ENCODE measurements at places on chromosomes 4 and X.

- DNase-seq: no peak
Observed at GRCh38 chr4:14716691-14717090, 285.6 kb upstream of the CPEB2 start.

- no peak for DNase-seq
Observed at GRCh38 chrX:141714680-141715079, 16.1 kb upstream of the SPANXD start.

- no peak for DNase-seq
Observed at GRCh38 chr4:173506597-173507211, 23.3 kb downstream of the HAND2 start.

- DNase-seq: no peak
Observed at GRCh38 chr4:89837993-89838390, 1.0 kb upstream of the SNCA start.

DNA sequence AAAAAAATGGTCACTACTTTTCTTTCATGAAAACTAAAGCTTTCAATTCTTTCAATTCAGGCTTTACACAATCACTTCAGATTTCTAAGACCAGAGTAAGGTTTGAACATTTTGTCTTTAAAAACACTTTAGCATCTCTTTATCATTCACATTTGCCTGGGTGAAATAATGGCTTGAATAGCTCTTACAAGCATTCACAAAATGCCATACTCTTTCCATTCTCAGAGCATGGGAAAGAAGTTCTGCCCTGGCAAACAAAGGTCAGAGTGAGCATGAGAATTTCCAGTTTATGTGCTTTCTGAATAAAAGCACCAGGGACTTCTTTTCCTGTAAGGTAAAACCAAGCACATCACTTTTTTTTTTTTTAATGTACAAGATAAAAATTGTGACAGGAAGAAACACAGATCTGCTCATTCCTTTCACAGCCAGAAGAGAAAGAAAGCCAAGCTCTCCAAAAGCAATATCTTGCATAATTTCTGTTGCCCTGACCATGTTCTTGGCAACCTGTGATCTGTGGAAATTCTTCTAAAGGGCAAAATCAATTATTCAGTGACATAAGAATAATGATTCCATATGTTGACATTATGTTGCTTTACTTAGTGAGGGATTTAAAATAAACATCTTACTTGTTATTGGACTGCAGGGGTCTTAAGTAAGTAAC is 64.8 kb downstream of the CD40LG start:
- DNase-seq: no peak

- no peak for DNase-seq
Observed at GRCh38 chr4:128394778-128395177, 107.2 kb upstream of the PGRMC2 start.

GRCh38 chr4:162170509-162170908 is 6.7 kb upstream of the FSTL5 start:
- DNase-seq: no peak

DNA sequence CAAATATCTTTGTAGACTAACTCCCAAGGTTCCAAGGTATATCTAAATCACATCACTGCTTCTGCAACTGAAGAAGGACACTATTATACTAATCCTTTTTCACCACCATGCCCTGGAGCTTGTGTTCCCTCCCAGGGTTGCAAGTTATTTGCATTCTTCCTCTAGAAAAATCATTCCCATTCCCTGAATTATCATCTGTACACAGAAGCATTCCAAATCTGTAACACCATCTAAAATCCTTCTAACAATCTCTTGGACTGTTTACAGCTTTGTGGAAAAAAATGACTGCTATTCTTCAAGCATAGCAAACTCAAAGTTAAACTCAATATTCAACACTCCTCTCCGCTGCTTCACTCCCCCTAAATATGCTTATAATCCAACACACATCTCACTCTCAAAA is 1570.8 kb upstream of the ADGRL3 start:
- DNase-seq: no peak

DNA sequence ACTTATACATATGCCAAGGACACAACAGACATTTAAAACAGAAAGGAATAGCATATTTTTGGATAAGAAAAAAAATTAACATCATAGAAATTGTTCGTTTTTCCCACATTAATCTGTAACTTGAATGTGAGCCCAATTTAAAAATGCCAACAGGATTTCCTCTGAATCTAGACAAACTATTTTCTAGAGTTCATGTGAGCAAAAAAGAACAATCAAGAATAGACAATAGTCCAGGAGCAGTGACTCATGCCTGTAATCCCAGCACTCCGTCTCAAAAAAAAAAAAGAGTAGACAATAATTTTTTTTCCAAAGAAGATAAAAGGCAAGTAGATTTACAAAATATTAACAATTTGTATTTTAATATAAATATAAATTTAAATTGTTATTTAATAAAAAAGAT is 73.7 kb upstream of the DUSP21 start:
- DNase-seq: no peak

DNA sequence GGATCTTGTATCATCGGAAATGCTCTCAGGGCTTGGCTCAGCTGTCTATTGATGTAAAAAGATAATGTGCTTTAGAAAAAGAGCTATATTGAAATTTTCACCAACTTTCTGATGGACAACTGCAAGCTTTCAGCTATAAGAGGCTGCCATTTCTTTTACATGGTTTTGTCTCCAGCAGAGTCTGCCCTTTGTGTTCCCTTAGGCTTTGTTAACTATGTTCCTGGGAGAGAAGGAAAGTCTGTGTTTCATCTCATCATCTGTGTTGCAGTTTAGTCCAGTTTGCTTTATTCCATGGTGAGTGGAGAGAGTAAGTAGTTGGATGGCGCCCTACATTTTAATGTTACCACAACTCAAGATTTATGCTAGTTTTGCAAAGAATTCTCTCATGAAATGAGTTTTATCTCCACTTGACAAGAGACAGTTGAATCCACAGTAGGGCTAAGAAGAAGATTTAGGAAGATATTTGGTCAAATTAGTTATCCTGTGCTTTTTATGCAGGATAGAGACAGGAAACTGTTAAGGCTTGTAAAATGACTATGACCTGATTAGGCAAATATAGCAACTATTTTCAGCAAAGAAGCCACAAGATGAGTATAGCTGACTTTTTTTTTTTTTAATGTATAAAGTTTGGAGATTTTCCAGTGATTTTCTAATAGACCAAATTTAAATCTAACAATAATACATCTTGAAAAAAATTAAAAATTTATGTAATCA is 16.5 kb downstream of the SEPTIN11 start:
- DNase-seq: no peak

GRCh38 chr4:26723216-26723615 is 137.4 kb upstream of the STIM2 start:
- DNase-seq: no peak

GRCh38 chrX:65516756-65517155 is 17.8 kb downstream of the LAS1L start:
- DNase-seq: no peak

DNA sequence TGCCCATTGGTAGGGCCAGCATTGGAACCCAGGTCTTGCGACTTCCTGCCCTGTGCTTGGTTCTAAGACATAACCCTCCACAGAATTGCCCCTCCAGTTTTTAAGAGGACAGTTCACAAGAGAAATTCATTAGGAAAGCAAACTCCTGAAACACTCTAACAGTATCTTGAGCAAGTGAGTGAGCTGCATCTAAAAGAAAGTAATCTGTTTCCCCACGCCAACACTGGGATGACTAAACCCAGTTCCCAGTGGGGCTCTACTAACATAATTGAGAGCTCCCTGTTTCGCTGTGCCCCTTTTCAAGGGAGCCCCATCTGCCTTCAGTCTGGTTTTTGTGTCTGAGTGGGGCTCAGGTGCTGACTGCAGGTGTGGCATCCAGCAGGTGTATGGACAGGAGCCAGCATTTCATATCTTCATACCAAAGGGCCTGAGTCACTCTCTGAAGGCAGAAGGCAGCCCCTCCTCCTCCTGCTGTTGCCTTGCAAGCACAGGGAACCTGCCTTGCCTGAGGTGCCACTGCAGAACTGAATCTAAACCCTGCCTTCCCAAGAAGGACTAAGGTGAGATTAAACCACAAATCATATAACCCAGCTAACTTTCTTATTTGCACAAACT is 8.0 kb downstream of the AMOT start:
- no peak for DNase-seq

GRCh38 chr4:173275150-173275549 is 59.0 kb downstream of the HMGB2 start:
- DNase-seq: no peak

DNA sequence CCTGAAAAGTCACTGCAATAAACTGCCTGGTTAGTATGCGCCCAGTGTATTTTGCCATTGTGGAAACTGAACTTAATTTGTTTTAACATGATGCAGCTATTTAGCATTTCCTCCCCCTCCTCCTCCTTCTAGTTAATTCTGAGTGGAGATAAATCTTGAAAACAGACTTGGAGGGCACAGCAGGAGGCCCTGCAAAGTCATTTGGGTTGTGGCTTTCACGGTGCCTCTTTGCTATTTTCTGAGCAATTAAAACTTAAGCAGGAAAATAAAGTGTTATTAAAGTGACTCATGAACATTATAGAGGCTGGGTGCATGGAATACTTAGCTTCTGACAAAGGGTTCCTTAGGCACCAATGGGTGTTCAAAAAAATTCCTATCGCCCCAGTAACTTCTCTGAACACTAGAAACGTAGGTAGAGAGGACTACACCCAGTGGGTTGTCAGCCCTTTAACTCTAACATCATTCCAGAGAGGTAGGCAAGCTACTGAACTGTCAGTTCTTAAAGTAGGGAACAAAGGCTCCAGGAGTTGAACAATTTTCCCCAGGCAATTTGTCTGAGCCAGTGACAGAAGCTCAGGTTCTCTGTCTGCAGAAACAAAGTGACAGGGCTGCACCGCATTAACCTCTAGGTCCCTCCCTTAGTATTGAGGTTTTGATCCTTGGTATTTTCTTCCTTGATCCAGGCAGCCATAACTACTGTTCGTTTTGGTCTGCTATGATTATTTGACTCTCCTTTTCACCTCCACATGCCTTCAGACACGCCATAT is 158.3 kb upstream of the KIT start:
- no peak for DNase-seq

DNA sequence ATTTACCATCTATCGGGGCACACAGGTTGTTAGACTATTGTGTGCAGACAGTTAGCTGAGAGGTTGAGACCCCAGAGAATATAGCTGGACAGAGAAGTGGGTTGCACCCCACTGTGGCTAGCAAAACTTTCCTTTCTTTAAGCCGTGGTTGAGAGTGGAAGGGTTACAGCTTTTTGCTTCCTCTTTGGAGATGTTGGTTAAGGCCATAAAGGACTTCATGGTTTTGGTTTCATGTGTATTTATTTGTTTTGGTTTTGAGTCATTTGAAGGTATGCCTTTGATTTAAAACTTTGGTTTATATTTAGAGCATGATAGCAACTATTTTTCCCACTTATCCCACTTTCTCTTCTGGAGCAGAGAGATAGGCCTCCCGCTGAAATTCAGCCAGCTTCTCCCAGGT is 274.3 kb upstream of the IL1RAPL1 start:
- DNase-seq: no peak

- DNase-seq: no peak
Observed at GRCh38 chr4:40840255-40840984, 90.7 kb downstream of the NSUN7 start.

- no peak for DNase-seq
Observed at GRCh38 chr4:5212255-5213013, 161.2 kb downstream of the STK32B start.

GRCh38 chr4:126647756-126648397 is 984.9 kb upstream of the INTU start:
- DNase-seq: no peak

Measured in T-cell (primary cell).